ENCODE measurements at places on chromosomes 6 and 20.

DNA sequence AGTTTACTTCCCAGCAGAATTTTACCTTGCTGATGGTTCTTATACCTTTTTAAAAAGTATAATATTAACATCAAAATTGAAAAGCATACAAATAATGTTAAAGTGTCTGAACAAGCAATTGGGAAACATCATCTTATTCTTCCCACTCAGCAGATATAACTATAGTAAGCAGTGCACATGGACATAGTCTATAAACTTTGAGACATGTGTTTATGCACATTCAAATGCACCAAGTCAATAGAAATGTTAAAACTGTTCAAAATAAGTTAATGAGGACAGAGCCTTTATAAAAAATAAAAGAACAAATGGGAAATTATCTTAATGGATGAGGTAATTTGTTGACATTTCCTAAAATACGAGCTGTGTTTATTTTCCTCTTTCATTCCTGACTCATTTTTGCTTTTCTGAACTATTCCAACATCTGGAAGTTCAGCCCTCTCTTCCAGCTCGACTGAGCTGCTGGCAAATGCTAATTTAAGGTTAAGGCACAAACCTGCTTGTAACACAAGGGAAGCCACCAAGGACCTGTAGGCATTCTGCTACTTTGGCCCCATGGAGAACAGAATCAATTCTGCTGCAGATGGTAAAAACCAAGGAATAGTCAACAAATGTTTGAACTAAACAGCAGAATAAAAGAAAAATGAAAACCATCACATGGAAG, 110.3 kb upstream of the MAP3K4 start:
- DNase-seq: no peak

GRCh38 chr20:2133318-2134183, 31.9 kb downstream of the STK35 start:
- DNase-seq: no peak

DNA sequence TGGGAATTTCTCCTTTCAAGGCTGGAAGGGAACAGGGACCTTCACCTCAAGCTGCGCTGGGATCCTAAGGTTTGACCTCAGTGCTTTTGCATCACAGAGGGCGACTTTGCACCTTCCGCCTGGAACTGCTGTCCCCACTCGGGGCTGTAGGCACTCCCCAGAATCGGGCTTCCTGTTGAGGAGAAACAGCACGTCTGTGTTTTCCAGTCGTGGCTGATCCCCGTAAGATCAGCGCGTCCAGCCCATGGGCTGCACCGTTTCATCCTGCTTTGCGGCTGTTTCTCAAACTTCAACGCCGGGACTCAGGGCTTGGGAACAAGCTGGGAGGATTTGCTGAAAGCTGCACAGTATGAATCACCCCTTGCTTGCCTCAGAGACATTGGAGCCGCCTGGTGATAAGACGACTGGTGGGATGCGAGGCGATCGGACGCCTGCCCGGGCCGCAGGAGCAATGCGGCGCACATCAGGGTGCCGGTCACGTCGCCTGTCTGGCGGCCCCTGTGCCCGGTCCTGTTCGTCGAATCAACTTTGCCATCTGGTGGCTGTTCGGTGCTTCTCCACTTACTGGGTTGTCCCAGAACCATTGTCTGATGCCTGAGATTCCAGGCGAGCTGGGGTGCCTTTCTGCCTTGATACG, 53.6 kb upstream of the FRMD1 start:
- no peak for DNase-seq

GRCh38 chr6:138640028-138640427, 133.5 kb upstream of the CCDC28A start:
- no peak for DNase-seq

GRCh38 chr6:159446340-159446739, 246.7 kb downstream of the SOD2 start:
- DNase-seq: no peak

DNA sequence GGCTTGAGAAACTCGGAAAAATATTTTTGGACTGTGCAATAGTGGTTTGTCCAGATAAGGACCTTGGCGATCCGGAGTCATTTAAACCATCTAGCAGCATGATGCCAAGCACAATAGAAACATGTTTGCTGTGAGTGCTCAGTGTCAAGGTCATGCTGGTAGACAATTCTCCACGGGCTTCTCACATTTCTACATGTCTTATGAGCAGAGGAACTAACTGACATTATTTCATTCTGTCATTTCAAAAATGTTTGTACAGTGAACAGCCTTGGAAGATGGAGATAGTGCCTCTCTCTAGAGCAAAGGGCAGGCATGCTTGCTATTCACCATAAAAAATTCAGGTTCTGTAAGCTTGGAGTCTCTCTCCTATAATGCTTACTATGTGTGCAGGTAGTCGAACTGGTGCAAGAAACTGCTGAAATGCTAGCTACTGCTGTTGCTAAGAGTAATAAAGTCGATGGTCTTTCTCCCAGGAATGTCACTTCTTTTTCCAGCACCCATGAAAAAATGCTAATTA, 25.4 kb upstream of the CCN2 start:
- DNase-seq: no peak

DNA sequence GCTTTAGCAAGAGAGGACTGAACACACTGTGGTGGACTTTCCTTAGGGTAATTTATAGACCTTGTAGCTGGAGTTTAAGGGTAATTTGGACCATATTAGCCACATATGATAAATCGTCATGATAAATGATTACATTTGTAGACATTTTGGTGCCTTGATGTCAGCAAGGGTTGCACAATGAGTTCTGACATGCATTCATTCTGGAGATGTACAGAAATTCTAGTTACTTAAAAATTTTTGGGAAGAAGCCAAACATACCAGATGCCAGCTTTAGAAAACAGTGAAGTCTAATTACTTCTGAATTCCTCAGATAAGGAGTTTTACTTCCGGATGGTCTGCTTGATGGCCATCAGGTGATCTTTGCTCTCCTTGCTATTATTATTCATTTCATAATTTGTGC, 653.1 kb downstream of the TBC1D32 start:
- DNase-seq: no peak

DNA sequence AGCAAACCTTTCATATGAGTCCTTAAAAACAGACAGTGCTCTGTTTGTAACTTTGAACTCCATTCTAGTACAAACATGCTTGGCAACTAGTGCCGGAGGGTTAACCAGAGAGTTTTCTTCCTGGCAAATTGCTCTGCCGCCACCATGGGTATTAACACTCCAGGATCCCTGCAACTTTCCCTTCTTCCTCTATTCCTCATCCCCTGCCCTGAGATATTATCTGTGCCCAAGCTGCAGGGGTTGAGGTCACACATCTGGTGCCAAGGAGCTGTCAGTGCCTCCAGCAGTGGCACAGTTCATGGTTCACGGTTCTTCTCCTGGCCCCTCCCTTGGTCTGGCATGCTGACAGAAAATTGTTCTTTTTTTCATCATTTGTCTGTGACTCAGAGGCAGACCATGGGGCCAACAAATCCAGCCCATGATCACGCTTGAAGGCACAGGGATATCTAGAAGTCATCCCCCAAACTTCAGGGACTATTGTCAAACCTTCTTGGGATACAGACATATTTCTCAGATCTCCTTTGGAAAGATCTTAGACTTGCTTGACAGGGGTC, 77.5 kb downstream of the ATXN1 start:
- no peak for DNase-seq

DNA sequence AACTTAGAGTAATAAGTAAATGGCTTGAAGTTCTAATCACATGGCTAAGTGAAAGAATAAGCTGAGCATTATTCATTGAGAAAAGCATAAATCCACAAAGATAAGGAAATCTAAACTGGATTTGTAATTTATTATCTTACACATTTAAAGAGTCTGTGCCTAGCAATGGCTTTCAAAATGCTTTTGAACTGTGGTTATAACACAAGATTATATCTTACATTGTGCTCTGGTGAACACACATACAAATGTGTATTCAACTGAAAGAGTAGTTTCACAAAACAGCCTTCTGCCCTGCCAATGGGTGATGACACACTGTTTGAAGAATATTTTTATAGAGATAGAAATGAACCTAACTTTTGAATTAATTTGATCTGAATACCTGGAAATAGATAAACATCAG, 83.3 kb downstream of the AFDN start:
- DNase-seq: no peak

DNA sequence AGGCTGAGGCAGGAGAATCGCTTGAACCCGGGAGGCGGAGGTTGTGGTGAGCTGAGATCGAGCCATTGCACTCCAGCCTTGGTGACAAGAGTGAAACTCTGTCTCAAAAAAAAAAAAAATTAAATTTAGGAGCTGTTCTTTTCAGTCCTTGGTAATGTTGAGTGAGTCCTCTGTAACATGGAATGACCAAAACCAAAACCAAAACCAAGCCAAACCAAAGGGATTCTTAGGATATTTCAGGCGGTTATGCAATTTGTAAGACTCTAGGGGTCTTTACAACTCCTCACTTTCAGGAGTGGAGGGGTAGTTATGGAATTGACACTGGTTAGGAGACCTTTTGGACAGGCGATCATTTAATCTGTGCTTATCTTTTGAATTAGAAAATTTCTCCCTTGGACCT, 15.8 kb downstream of the TIAM2 start:
- DNase-seq: no peak

GRCh38 chr6:121868206-121868605, 432.8 kb downstream of the GJA1 start:
- no peak for DNase-seq

DNA sequence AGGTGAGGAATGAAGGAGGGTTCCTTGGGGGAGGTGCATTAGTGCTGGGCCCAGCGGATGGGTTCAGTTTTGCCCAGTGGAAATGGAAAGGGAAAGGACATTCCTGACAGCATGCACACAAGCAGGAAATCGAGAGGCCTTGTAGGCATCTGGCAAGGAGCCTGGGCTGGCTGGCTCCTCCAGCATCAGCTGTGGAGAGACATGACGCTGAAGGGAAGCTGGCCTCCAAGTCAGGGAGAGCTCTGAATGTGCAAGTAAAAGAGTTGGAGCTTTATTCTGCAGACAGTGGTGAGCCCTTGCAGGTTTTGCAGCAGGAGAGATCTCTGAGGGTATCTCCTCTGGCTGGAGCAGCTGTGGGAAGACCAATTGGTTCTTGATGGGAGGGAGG, 154.3 kb downstream of the MRPL14 start:
- DNase-seq: no peak

Data from NCI-H2081 treated with DMSO at 0.1 percent for 48 hours (cell line).